ENCODE measurements at places on chromosomes 13 and 19.
A peak's percentile ranks its signal among the peaks of the same experiment; 100 is the strongest.

- peak; percentile 39 for DNase-seq
These were observed 807 bp downstream of the MISP3 start for GRCh38 chr19:14073261-14073924.

DNA sequence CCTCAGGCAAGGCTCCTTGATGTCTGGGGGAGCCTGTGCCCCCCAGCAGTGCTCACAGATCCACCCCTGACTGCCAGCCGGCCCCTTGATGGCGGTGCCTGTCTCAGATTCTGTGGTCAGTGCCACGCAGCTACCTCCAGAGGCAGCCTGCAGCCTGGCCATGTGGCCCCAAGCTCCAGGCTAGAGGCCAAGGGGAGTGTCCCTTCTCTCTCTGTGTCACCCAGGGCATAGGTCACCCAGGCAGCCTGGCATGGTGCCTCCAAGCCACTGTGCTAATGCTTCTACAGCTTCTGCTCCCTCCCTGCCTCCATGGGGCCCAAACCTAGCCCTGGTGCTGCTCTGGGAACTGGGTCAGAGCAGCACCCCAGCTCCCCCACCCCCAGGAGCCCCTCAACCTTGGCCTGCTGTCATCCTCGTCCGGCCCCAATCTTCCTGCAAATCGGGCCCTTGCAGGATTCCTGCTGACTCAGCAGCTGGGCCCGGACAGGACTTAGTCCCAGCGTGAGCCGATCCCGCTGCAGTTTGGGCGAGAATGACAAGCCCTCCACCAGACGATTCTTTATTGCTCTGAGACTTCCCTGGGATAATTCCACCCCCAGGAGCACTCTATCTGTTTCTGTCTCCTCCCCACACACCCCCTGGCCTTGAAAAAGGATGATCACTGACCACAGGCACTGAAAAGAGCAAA, 2.8 kb upstream of the ARL11 start:
- no peak for DNase-seq

- no peak for DNase-seq
These were observed 13.2 kb downstream of the SPART start for GRCh38 chr13:36332986-36333385.

DNA sequence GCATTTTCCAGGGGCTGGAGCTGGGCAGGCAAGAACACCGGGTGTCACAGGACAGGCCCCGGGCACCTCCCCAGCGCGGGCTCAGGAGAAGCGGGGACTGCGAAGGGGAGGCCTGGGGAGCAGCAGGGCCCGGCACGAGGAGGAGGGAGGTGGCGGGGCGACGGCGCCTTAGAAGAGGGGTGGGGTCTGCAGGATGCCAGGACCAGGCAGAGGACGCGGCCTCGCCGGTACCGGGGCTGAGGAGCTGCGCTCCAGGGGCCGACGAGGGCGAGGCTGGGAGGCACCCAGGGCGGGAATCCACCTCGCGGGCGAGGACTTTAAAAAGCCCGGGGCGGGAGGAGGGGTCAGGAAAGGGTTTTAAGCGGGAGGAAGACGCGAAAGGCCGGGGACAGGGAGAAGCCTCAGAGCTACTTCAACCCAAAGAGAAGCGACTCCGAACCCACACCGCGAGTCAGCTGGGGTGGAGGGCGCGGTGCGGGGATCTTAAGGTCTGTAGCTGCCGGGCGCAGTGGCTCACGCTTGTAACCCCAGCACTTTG, 665 bp downstream of the ZNF347 start:
- DNase-seq = no peak

GRCh38 chr13:48403913-48404312, 9.0 kb downstream of the LPAR6 start:
- DNase-seq = no peak

DNA sequence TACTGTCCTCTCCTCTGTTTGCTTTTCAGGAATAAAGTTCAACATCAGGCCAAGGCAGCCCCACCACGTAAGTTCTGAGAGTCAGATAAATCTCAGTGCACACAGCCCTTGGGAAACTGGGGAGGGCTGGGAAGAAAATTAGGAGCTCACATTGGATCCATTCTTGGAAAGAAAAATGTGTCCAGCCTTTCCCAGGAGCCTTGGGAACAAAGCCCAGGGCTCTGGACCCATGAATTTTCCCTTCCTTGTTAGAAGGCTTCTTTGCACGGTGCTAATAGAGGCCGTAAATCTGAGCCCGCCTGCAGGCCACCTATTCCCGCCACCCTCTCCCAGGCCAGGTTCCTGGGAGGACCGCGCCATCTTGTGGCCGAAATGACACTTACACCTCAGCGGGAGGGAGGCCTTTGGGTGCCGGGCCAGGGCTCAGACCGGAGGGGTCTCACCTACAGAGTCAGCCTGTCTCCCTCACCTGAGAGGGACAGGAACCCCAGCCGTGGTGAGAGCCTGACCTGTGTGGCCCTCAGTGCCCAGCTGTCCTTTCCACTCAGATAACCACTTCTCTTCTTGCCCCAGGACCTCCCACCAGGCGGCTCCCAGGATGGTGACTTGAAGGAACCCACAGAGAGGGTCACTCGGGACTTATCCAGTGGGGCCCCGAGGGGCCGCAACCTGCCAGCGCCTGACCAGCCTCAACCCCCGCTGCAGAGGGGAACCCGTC, 25.1 kb upstream of the KCTD15 start:
- DNase-seq = peak; percentile 62
